Activated CD4-positive, alpha-beta T cell treated with anti-CD3 and anti-CD28 coated beads, Interleukin-2, amount 50 U/mL, for 16 hours (primary cell): ENCODE measurements at places on chromosomes 2 and 18.

DNA sequence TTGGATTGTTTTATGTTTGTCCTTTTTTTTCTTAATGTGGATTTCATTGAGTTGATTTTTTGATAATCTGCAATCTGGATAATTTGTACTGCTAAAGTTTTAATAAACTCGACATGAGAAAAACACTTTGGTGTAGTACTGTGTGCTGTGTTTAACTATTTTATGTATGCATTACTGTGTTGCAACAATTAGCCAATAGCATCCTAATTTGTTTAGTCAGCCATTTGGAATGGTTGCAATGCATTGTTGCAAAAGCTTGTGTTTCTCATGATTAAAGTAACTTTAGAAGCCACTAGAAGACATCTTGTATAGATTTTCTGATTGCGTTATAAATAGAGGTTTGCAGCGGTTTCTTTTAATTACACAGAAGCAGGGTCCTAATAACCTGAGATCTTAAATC, 53.5 kb downstream of the PPIG start:
- DNase-seq, result no peak

DNA sequence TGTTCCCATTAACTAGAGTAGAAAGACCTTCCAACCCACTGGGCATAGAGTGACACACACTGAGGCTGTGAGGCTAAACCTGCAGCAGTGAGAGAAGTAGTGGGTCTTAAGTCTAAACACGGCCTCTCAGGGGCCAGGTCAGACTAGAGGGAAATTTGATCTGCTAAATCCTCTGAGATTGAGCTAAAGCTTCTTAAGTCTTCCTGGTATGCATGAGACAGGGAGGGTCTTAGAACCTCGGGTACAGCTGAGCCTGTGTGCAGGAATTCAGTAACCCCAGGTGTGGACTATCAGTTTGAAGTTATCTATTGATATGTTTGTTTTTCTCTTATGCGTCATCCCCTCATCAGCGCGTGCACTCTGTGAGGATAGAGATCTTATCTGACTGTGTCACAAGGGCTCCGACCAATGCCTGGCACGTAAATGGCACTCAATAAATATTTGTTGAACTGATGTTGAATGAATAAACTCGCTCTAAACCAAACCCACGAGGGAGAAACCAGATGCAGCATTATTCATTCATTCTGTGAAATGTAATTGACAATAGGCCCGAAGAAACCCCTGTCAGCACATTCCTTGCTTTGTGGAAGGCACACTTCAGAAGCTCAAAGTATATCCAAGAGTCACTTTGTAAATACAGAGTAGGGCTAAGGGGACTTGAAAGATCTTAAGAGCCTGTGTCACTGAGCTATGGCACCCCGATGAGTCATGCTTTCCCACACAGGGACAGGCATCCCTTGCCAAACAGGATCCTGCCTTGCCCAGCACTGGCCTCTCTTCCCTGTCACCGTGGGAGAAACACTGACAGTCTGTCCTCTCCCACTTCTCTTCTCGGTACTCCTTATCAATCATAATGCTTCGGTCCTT, 21.7 kb upstream of the RAB10 start:
- no peak for DNase-seq

GRCh38 chr2:37917281-37918228, 7.5 kb upstream of the RMDN2 start:
- no peak for DNase-seq

- no peak for DNase-seq
Measured at GRCh38 chr2:217063238-217063755, 203.4 kb upstream of the TNP1 start.

DNA sequence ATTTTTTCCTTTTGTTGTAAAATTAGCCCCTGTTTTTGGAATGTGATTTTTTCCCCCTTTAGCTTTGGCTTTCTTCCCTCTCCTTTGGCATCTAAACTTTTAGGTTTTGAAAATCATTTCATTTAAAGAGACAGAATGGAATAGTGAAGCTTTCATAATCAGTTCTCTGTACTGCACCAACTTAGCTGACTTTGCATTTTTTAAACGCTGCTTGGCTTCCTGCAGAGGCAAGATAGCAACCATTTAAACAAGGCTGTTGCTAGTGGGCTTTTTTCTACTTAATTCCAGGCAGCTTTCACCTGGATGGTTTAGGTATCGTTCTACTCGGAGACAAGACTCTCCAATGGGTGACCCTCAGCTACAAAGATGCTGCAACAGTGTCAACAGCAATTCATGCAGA, 267.9 kb upstream of the PKDCC start:
- DNase-seq, result no peak
